Activated T-cell treated with anti-CD3 and anti-CD28 coated beads for 1 hour (primary cell): ENCODE measurements at places on chromosomes 4 and X.

DNA sequence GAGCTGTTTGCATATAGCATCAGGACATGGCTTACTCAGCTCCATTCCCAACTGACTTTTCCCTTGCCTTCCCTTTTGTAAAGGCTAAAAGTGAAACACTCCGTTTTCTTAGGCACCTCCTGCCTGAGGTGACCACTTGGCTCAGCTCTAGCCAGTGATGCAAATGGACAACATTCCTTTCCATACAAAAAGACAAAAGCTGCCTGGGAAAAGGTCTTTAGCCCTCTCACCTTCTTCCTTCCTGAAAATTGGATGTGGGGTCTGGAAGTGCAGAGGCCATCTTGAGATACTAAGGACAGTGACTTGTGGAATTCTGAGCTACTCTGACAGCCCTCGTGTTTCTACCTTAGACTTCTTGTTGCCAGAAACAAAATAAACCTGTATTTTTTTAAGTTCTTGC lies 27.7 kb upstream of the SFRP2 start:
- no peak for DNase-seq

DNA sequence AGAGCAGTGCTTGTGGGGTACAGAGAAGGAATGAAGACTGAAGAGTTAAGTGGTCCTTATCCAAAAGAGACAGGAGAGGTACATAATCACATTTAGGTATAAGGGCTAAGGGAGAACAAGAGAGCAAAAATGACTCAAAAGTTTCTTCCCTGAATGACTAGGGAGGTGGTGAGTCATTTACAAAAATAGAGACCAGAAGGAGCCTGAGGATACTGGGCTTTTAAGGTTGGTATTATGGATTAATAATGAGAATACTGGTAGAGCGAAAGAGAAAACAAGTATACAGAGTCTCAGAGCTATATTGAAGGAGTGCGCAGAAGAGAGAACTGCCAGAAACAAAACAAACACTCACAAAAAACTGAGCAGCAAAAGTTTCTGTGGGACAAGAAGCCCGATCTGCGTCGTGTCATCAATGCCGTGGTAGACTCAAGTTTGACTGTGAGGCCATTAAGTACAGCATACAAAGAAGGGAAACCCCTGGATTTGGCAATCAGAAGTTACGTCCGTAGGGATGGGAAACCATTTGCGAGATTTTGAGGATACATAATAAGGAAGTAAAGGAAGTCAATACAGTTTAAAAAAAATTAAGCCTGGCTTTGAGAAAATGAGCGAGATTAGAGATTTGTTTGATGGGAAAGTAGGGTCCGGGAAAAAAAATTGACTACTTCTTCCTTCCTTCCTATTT lies 129.1 kb upstream of the STIM2 start:
- DNase-seq, result no peak

DNA sequence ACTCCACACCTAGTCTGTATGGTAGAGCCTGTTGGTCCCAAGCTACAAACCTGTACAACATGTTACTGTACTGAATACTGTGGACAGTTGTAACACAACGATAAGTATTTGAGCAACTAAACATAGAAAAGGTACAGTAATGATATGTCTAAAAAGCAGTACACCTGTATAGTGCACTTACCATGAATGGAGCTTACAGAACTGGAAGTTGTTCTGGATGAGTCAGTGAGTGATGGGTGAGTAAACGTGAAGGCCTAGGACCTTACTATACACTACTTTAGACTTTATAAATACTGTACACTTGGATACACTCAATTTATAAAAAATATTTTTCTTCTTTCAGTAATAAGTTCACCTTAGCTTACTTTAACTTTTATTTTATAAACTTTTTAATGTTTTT lies 104.0 kb downstream of the TMA16 start:
- no peak for DNase-seq

GRCh38 chrX:48719958-48720357 lies 23.4 kb downstream of the SUV39H1 start:
- DNase-seq, result no peak

DNA sequence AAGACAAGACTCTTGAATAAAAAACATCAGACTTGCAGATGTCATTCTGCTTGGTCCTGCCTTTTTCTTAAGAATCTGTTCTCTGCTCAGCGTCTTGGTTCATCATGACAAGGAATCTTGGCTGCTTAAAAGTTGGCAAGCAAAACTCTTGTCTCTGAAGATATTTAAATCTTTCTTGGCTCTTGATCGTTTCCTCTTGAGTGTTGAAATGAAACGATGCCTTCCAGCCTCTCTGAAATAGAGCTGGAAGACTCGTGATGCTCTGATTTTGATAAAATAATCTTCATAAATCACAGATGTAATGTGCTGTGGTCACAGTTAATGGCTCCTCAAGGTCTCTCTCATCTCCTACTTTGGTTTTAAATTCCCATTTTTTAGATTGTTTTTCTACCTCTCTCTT lies 39.9 kb upstream of the TMEM192 start:
- DNase-seq, result no peak

GRCh38 chr4:40214038-40214437 lies 17.2 kb downstream of the RHOH start:
- no peak for DNase-seq

GRCh38 chr4:32000846-32001488 lies 1280.8 kb downstream of the PCDH7 start:
- no peak for DNase-seq

DNA sequence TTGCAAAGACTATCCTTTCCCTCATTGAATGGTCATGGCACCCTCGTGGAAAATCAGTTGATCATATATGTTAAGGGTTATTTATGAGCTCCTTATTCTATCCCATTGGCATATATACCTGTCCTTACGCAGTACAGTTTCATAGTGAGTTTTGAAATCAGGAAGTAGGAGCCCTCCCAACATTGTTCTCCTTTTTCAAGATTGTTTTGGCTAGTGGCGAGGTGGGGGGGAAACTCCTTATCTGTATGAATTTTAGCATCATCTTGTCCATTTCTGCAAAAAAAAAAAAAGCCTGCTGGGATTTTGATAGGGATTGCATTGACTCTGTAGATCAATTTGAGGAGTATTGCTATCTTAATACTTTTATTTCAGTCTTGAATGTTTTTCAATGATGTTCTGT lies 2.5 kb upstream of the USP9X start:
- DNase-seq, result no peak

- DNase-seq, result no peak
Observed at GRCh38 chr4:68249434-68249833, 3.9 kb upstream of the TMPRSS11B start.

- no peak for DNase-seq
Observed at GRCh38 chr4:112156553-112156952, 11.3 kb downstream of the FAM241A start.

- DNase-seq, result no peak
Observed at GRCh38 chr4:185270037-185270436, 60.6 kb downstream of the SNX25 start.

DNA sequence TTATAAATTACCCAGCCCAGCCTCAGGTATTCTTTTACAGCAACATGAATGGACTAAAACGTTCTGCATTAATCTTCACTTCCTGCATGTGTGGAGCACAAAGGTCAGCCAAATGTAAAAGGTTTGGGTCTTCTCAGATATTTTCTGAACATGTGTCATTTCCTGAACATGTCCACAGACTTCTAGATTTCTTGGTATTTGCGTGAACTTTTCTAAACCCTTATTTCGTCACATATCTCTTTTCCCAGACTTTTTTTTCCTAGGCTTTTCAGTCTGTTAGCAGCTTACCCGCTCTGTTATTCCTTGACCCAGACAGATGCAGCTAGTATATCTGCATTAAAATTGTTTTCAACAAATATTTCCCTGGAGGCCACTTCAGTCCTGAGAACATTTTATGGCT lies 57.3 kb upstream of the USP51 start:
- no peak for DNase-seq

GRCh38 chr4:38424151-38424871 lies 239.7 kb upstream of the KLF3 start:
- DNase-seq, result no peak

- DNase-seq, result no peak
Observed at GRCh38 chr4:128821151-128821550, 11.7 kb downstream of the JADE1 start.

- no peak for DNase-seq
Observed at GRCh38 chrX:47244676-47245075, 11.9 kb downstream of the USP11 start.

DNA sequence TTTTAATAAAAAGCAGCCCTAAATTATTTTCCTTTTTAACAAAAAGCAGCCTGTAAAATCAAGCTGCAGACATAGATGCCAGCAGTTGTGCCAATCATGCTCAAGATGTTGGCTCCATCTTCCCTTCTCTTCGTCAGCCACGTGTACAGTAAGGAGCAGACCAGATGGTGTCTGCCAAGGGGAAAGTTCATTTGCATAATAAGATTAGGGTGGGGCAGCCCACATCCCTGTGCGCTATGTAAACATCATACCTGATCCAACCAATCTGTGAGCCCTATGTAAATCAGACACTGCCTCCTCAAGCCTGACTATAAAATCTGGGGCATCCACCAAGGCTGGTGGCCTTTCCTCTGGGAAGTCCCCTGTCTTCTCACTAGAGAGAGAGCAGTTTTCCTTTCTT lies 23.1 kb upstream of the C1GALT1C1 start:
- DNase-seq, result no peak

- DNase-seq, result no peak
Observed at GRCh38 chr4:19319607-19320006, 932.1 kb upstream of the SLIT2 start.

GRCh38 chr4:121551881-121552280 lies 144.9 kb downstream of the ANXA5 start:
- no peak for DNase-seq

- DNase-seq, result no peak
Observed at GRCh38 chr4:41429280-41429669, 108.7 kb upstream of the LIMCH1 start.

- DNase-seq, result no peak
Observed at GRCh38 chrX:6679550-6679949, 144.6 kb upstream of the VCX3A start.
